SHP77 treated with DMSO at 0.1 percent for 48 hours (cell line): ENCODE measurements at places on chromosomes 16 and 17.

DNA sequence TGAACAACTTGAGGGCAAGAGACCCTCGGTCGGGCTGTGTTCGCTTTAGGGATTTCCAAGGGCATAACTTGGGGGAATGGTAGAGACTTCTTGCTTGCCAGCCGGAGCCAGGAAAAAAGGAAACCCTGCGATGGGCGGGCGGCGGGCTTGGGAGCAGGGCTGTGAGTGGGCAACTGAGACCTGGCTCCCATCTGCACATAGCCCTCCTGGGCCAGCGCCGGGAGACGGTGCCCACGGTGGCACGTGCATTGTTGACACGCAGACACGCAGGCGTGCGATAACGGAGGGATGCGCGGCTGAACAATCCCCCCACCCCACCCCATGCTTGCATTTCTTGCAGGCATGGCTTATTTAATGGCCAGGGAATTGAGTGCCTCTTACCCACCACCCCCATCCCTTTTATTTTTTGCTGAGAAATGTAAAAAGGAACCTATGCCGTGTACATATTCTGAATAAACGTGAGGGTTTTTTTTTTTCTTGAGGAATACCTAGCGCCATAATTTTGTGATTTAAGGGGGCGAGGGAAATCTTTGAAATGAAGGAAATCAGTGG is 17.1 kb upstream of the ZFHX3 start:
- no peak for DNase-seq

DNA sequence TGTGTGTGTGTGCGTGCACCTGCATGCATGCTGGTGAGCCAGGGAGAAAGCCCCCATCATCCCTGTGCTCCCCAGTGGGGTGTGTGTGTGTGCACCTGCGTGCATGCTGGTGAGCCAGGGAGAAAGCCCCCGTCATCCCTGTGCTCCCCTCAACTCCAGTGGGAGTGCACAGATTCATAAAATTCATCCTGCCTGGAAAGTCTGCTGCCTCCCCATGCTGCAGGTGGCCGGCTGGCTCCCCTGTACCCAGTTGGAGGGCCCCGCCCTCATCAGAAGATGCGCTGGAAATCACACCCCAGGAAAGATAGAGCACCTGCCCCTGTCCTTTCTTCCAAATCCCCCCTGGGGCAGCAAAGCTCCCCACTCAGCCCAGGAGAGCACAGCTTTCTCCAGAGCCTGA is 84.8 kb upstream of the DOC2B start:
- no peak for DNase-seq

DNA sequence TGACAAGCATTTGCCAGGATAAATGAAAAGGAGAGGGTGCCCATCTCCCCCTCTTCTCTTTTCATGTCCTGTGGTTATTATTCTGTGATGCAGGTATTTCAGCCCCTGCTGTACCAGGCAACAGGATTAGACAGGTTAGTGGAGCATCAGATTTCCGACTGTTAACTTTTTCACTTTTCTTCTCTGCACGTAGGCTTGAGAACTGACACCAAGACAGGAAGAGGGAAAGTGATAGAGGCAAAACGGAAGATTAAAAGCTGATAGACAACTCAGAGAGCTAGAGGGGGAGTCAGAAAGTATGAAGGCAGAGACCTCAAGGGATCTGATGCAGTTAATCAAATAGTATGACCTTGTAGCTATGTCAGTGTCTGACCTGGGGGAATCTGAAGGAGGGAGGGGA is 132.8 kb downstream of the SOX9 start:
- DNase-seq = no peak

GRCh38 chr16:21654881-21655280 is 2.5 kb upstream of the IGSF6 start:
- DNase-seq = no peak

- no peak for DNase-seq
Observed at GRCh38 chr16:60459463-60459862, 1576.8 kb downstream of the CDH8 start.

DNA sequence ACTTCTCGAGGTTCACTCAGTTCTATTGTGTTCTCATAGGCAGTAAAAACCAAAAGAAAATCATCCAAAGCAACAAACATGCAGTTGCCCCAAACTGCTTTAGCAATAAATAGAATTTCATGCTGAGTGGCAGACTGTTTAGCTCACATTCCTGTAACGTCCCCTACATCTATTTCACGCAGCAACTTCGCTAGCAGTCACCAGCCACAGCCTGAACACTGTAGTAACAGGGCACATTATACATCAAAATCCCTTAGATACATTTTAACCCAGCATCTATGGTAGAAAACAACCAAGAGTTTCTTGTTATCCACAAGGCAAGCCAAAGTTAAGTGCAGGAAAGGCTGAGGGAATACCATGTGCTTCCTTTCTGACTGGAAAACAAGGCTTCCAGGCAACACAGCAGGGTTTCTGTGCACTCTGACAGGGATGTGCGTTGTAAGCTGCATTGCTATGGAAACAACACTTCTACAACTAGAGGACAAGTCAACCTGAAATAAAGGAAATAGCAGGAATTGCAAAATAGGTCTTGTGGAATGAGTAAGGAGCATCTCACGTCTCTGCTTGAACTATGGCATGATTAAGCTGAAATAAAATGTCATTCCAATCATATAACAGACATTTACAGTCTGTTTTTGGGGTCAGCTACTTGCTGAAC is 55.4 kb downstream of the CFDP1 start:
- no peak for DNase-seq

DNA sequence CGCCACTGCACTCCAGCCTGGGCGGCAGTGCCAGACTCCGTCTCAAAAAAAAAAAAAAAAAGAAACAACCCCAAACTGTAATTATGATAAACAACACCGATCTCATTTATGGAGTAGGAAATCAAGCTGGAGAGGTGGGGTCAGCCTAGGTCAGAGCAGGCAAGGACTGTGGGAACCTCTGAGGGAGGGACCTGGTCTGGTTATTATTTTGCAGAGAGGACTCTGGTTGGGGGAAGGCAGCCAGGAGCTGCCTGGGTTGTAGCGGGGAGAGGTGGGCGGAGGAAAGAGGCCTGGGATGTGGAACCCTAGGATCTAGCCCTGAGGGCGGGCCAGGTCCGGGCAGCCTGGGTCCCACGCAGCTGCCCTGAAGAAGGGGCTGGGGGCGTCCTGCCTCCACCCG is 10.9 kb upstream of the HS3ST6 start:
- no peak for DNase-seq

DNA sequence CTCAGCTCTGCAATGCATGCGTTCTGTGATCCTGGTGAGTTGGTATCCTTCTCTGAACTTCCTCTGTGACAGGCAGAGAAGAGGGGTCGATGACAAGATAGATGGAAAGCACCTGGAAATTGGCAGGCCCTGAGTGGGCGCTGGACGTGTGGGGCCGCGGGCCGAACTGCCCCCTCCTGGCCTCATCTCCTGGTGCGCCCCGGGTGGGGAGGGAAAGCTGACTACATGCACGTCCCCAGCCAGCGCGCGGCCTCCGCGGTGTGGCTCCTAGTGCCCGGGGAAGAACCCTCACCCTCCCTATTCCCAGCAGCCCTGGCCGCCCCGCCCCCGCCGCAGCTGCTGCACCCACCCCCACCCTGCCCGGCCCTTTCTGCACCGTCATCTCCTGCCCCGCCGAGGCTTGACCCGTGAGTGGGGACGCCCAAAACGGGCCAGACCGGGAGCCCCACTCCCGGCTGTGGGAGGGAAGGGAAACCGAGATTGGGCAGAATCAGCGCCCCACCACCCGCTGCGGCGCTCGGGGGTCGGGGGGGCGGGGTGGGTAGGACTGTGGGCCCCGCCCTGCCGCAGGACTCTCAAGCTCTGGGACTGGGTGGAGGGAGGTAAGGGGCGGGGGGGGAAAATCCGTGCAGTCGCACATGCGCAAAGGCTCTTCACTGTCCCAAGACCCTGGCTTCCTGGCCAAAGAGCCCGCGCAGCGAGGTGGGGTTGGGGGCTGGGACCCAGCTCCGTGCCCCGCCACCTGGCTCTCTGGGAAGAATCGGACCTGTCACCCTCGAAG is at the start of gene NOL3:
Gene NOL3, plus strand, starts transcription at position 371 of the 781 bp plus-strand sequence.
- DNase-seq = peak; percentile 71

DNA sequence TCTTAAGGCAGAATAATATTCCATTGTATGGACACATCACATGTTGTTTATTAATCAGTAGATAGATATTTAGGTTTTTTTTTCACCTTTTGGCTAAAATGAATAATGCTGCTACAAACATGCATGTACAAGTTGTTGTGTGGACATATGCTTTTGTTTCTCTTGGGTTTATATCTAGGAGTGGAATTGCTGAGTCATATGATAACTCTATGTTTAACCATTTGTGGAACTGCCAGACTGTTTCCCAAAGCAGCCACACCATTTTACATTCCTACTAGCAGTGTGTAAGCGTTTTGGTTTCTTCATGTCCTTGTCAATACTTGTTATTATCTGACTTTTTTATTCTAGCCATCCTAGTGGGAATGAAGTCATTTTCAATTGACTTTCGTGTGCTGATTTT is 21.3 kb downstream of the CYLD start:
- no peak for DNase-seq

- no peak for DNase-seq
Observed at GRCh38 chr16:70790815-70791214, 10.1 kb downstream of the VAC14 start.

- no peak for DNase-seq
Observed at GRCh38 chr17:27091043-27091497, 202.8 kb upstream of the WSB1 start.

GRCh38 chr16:69741519-69741918 is 13.2 kb downstream of the NOB1 start:
- no peak for DNase-seq

DNA sequence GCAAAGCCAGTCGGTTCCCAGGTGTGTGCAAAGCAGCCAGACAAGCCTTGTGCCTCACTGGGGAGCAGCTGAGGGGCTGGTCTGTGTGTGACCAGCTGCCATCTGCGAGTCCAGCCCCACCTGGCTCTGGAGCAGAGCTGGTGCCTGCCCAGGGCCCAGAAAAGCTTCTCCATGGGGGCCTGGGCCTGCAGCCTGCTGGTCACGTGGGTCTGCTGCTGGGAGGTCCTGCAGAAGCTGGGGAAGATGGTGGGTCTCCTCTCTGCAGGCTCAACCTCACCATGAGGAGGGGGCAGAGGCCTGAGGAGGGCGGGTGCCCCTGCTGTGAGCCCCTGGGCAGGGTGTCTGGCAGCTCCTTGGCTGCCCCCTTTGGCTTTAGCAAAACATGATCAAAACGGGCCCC is 71.9 kb downstream of the ENGASE start:
- DNase-seq = no peak

GRCh38 chr17:51371732-51372151 is 111.4 kb downstream of the UTP18 start:
- DNase-seq = peak; percentile 49

DNA sequence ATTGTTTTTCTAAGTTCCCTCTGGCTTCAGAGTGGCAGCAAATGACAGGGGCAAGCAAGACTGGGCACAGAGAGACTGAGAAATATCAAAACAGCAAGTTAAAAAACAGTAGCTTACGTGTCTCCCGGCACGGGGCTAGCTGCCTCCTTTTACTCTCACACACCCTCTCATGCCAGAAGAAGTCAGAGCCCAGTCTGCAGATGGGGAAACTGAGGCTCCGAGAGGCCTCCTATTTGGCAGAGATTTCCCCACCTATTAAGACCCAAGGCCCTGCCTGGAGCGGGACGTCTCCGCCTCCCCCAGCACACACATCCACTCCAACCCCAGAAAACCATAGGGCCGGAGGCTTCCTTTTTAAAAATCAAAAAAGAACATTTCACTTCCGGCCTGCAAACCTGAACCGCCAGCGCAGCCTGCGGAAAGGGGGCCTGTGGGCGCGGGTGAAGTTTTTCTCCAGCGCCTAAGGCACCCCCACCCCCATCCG is 832 bp downstream of the CARHSP1 start:
- no peak for DNase-seq

DNA sequence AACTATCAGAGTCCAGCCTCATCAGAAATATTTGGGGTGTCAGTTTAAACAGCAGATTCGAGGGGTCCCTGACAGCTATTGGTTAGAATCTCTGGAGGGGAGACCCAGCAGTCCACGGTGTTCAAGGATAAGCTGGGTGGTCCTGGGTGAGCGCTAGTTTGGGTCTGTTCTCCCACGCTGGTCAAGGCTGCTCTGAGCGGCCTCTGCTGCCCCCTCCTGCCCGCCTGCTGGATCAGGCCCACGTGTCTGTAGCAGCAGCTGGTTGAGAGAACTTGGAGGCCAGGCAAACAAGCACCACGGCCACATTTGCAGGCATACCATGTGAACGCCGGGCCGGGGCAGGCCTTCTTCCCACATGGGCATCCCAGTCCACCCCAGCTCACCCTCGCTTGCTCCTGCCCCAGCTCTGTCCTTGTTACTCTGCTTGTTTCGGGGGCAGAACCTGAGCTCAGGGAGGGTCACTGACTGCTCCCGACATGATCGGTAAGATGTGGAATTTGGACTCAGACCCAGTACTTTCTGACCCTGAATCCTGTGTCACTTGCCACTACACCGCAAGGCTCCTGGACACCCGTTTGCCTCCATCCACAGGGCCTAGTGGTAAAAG is 7.4 kb downstream of the FOXF1 start:
- DNase-seq = peak; percentile 7

GRCh38 chr17:38870259-38871165 is 654 bp downstream of the LASP1 start:
- no peak for DNase-seq

GRCh38 chr16:85172455-85173145 is 60.3 kb upstream of the CIBAR2 start:
- peak; percentile 78 for DNase-seq

DNA sequence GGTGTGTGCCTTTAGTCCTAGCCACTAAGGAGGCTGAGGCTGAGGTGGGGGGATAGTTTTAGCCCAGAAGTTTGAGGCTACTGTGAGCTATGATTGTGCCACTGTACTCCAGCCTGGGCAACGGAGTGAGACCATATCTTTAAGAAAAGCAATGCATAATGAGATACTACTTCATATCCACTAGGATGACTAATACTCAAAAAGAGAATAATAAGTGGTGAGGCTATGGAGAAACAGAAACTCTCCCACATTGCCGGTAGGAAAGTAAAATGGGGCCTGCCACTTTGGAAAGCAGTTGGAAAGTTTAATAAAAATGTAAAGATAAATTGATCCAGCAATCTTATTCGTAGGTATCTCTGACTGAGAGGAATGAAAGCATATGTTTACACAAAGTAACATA is 4.6 kb upstream of the NPIPB2 start:
- DNase-seq = no peak

GRCh38 chr17:3890082-3890877 is 2.6 kb downstream of the CAMKK1 start:
- peak; percentile 20 for DNase-seq

GRCh38 chr16:2663553-2664546 is 18.5 kb upstream of the KCTD5 start:
- no peak for DNase-seq

DNA sequence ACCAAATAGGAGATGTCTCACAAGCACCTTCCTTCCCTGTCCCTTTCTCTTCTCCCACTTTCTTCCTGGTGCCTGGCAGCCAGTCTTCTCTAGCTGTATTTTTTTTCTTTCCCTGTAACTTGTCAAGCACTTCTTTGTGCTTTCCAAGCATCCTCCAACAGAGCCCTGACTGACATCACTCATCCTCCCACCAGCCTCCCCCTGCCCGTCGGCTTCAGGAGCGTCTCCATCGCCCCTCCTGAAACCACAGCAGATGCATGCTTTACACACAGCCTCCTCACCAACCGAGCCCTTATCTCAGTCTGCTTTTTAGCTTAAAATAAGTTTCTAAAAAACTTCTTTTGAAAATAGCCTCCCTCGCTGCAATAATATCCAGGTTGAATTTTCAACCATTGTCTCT is 268.7 kb upstream of the CDH5 start:
- DNase-seq = no peak
